ENCODE measurements at places on chromosomes 4 and X.

- DNase-seq, result no peak
Measured at GRCh38 chrX:13518126-13518525, 51.3 kb upstream of the EGFL6 start.

- DNase-seq, result no peak
Measured at GRCh38 chr4:144590020-144590419, 55.9 kb upstream of the HHIP start.

DNA sequence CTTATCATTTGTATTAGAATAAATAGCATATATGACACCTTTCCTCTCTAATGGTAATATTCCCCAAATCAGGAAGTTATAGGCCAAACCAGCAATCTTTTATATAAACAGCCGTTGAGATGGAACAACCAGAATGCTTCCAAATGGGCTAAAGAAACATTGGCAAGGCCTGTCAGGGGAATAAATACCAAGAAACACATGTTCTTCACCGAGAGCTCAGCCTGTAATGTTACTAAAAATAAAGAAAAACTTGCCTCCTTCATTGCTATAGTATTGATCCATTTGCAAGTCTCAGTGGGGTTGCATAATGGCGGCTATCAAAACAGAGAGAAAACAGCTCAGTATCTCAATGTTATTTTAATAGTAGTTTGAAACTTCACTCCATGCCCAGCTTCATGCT is 104.9 kb downstream of the FAM13A start:
- no peak for DNase-seq

DNA sequence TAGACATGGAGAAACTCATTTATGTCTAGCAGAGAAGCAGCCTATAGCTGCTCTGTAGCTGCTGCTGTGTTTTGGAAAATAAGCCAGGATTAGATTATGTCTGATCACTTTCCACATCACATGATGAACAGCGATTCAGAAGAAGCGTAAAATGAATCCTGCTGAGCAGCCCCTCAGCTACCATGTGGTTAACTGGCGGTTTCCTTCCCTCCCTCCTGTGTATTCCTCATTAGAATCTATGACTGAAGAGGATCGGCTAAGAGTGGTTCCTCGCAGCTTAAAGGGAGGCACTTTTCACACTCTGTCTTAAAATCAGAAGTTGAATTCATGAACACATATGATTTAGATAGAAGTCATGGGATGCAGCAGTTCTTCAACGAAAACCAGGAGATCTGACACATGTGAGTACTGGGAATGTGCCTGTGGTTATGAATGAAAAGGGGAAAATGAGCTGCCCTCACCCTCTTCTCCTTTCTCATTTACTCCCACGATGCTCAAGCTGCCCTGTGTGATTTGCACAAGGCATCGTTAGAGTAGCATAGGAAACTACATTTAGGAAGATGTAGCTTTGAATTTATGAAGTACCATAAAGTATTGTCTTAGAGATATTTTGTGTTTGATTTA is at the start of gene PPEF1:
Gene PPEF1 (plus strand): TSS at position 220 of the 624 bp plus-strand sequence. CDS start 136 bp downstream, at position 356.
- no peak for DNase-seq

DNA sequence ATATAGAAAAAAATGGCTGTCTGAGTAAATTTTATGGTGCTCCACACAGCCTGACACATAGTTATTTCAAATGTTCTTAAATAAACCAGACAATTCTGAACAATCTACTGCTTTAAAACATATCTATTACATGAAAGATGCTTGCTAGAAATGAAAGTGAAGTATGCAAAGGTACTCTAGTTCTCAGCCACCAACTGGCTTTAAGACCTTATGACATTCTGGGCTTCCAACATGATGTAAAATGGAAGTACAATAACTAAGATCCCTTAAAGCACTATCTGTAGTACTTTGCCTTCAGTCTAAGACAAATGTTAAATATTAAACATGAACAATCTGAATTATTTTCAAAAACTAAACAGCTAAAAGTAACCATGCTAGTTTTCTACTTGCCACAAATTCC is 17.3 kb downstream of the HUWE1 start:
- DNase-seq, result no peak

Data from T-helper 22 cell (primary cell).